Progenitor cell of endocrine pancreas (in vitro differentiated cells): ENCODE measurements at places on chromosomes 2 and 18. TPM values are rescaled to one million over a fixed set of nuclear protein-coding genes. Genes with fewer than 3 reads are reported as not detected.
A peak's percentile ranks its signal among the peaks of the same experiment; 100 is the strongest.

- DNase-seq = no peak
Measured at GRCh38 chr2:234139755-234140154, 89.3 kb downstream of the SPP2 start.

DNA sequence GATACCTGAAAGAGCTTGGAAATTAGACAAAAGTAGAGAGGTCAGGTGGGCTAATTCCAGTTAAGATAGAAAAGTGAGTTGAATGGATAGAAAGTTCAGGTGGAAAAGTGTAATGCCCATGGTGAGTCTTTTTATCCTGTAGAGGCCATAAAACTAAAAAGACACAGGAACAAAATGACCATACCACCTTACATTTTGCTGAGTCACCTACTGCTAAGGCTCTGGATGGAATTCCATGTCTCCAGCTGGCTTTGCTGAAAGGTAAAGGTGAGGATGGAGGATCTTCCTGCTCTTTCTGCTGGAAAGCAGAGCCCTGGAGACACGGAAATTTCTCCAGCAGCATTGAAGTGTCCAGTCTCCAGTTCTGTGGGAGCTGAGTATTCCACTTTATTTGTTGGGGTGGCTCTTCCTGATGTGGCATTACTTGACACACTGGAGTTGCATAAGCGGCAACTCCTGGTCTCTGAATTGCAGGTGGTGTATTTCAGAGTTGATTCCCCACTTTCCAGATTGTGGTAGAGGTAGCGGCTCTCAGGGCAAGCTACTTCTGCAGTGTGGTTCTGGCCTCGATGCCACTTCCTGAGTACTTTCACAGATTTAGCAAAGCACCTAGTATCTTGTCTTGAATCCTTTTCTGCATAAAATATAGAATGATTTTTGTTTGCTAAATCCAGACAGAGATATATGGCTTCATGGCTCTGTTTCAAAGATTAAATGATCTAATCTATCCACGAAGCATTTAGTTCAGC, 10.7 kb downstream of the IL1RL2 start:
- DNase-seq = no peak

- DNase-seq = peak; percentile 54
Measured at GRCh38 chr2:231648579-231649174, 56.0 kb downstream of the TEX44 start.

GRCh38 chr2:129661935-129662334, 317.5 kb upstream of the RAB6C start:
- DNase-seq = no peak

DNA sequence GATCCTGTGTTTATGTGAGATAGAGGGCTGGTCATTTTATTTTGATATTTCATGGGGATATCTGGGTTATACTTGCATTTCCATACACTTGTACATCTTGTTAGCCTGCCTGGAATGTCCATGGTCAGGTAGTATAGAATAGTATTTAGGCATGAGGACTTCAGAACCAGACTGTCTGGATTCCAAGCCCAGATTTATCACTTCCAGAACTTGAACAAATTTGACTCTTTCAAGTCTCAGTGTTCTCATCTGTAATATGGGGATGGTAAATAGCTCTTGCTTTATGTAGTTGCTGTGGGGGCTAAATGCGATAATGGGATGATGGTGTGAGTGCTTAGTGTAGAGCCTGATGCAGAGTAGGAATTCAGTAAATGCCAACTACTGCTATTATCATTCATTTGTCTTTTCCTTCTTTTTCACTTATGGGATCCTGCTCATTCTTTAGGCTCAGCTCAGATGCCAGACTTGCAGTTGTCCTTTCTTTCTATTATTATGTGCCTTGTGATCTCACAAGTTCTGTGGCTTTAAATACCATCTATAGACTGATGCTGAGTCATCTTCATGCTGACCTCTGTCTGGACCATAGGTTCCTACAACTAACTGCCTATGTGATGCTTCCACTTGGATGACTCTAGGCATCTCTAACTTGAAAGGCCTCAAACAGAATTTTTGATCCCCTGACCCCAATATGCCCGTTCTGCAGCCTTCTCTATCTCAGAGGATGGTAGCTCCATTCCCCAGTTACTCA, 67.4 kb downstream of the POLE4 start:
- DNase-seq = no peak

STPG4 gene
- total RNA-seq = 0.33 and 0.34 TPM in 2 replicates

- no peak for DNase-seq
Measured at GRCh38 chr2:175432021-175432420, 250.5 kb upstream of the ATP5MC3 start.

DNA sequence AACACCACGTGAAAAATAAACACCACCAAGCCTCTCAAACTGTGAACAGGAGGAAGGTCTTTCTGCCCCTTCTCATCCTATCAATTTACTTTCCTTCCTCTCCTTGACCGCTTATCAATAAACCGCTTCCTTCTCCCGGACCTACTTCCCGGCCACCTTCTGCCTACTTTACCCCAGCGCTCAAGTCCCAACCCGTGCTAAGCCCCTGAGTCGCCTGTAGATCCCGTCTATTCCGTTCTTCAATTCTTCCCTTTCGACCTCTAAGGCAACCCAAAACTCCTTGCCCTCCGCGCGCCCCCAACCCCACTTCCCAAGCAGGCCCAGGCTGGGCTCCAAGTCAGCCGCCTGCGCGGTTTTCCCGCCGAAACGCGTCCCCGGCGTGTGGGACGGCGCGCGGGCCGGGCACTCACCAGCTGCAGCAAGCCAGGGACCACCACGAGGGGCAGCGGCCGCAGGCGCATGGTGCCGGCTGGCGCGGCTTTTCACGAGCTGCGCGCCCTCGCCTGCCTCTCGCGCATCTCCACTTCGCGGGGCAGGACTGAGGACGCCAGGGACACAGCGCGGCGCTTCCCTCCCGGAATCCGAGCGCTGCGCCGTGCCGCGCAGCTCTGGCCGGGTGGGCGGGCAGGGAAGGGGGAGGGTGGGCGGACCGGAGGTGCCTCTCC, at the start of gene NXPH2:
Gene NXPH2 (minus strand): TSS at position 610 of the 665 bp plus-strand sequence. CDS start 149 bp downstream, at position 461.
- DNase-seq = peak; percentile 46

ZNF892 gene
- 18.0 and 18.4 TPM in 2 replicates for total RNA-seq

DNA sequence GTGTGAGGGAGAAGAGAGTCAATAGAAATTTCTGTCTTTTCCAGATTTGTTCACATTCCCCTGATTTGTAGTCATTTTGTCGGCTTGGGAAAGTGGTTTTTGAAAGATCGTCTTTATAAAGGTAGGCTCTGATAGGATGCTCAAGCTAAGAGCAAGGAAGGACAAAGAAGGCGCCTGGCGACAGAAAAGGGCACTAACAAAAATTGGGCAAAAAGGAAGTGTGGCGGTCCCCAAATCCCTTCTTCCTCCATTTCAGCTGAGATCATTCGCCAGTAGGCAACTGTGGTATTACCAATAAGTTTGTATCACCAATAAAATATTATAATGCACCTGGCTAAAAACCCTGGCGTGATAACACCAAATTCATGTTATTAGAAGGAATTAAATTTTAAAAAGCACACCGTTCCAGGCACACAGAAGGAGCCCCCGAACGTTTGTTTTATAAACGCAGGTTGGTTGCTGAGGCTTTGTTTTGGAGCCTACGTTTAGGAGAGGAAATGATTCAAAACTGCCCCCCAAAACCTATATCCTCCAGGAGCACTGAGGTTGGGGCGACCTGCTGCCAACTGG, 756 bp upstream of the PTPN4 start:
- no peak for DNase-seq

- peak; percentile 83 for DNase-seq
Measured at GRCh38 chr2:199471443-199472057, 13.8 kb upstream of the SATB2 start.

DNA sequence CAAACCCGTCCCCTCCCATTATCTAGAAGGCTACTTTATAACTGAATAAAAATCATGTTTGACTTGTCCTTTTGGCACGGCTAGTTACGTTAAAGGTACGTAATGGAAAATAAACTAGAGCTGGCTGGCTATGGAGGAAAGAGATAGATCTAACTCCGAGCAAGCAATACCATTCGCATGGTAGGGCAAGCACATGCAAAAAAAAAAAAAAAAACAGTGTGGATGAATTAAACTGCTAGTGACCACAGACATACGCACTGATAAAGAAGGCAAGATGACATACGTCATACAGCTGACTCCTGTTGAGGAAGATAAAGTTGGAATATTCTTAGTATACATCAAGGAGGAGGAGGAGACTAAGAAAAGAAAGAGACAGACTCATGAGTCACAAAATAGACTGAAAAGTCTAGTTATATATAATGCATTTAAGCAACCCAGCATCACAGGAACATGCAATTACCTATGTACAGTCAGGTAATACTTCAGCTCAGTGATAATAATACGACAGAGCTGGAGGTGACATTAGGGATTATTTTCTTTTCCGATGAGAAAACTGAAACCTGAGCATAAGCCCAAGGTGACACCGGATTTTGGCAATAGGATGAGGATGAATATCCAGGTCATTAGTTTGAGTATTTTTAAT, 37.9 kb upstream of the NARS1 start:
- DNase-seq = no peak

DNA sequence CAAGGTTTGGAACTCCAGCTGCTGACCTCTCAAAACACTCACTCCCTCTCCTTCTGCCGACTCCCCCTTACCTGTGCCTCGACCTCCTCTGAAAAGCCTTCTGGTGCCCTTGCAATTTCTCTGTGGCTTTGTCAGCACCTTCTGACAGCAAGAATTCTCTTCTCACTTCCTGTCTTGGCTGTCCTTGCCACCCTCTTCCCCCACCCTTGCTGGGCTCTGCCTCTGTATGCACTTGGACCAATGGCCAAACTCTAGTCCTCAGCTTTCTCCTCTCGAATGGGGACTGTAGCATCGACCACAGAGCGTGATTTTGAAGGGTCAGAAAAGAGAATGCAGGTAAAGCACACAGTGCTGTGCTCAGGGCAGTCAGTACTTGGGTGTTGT, 99.0 kb downstream of the HS1BP3 start:
- no peak for DNase-seq

DNA sequence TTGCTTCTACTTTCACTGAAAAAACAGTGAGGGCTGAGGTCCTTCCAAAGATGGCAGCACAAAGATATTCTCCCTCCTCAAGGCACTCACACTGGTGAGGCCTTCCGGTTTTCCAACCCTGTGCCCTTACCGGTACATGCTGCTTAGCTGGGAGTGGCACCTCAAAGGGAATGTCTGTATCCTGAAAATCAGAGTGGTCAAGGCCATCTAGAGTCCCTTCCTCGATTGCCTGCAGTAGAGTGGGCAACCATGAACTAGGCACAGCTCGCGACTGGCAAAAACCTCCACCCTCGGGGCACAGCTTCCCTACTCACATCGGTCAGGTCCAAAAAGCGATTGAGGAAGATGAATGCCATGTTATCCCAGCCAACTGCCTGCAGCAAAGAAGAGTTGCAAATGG, 3.4 kb downstream of the KRTCAP3 start:
- no peak for DNase-seq
